ENCODE measurements at places on chromosomes 13 and 19.

GRCh38 chr19:2232286-2233151 lies 3.6 kb downstream of the PLEKHJ1 start:
- no peak for DNase-seq

GRCh38 chr19:51142119-51142518 lies at the start of gene SIGLEC7:
Gene SIGLEC7 (plus strand): TSS chr19:51142301. CDS start chr19:51142370, 69 bp downstream.
- DNase-seq = no peak

DNA sequence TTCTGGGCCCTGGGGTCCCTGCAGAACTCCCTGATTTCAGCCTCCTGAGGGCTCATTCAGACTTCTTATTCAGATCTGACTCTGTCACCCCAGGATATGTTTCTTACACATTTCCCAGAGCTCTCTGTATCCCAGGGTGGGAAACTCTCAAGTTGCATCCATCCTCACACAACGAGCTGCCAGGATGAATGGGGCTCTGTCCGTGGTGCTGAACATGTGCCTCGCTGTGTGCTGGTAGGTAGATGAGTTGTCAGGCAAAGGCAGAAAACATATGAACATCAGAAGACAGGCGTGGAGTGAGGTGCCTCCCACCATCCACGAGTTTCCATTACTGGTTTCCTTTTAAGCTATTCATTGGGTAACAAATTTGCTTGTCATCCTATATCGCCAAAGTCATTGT lies 11.4 kb upstream of the IGFL1 start:
- DNase-seq = no peak

DNA sequence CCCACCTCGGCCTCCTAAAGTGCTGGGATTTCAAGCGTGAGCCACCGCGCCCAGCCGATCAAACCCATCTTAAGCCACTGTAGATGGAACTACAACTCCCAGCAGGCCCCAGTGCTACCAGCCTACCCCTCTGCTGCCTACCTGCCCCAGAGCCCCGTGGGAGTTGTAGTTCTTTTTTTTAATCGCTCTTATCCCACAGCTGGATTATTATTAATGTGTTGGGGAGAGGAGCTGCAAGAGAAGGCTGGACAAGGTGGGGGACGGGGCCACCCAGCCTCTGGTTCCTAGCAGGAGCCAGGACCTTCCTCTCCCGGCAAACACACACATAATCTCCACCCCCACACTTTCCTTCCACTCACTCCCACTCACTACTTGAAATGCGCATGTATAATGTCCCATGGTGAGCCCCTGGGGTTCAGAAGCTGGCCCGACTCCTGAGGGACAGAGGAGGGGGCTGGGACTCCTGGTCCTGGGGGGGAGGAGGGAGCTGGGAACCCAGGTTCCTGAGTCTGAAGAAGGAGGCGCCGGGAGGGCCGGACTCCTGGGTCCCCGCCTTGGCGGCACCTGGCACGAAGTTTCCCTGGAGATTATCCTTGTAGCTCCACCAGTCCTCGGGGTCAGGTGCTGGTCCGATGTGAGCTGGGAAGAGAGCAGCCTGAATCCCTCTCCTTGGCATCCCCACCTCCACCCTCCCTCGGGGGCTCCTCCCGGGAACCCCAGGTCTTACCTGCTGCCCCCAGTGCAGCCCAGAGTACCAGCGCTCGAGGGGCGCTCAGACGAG lies 958 bp downstream of the CA11 start:
- DNase-seq = no peak

DNA sequence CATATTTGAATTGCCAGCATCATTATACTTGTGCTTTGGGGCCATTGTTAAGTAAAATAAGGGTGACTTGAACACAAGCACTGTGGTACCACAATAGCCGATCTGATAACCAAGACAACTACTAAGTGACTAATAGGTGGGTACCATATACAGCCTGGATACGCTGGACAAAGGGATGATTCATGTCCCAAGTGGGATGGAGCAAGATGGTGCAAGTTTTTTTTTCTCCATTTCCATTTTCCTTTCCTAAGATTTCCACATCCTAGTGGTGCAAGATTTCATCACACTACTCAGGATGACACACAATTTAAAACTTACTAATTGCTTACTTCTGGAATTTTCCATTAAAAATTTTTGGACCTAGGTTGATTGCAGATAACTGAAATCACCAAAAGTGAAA lies 15.1 kb downstream of the BRCA2 start:
- DNase-seq = no peak

Data from keratinocyte (primary cell).